ENCODE measurements at places on chromosomes 6 and 20.

GRCh38 chr6:139124887-139125672, 9.8 kb upstream of the HECA start:
- no peaks in the 10 kb centered on the region for H3K27me3 ChIP-seq
- H3K27ac ChIP-seq: no peak overlapping the region
- H3K36me3 ChIP-seq: no peaks in the 10 kb centered on the region

DNA sequence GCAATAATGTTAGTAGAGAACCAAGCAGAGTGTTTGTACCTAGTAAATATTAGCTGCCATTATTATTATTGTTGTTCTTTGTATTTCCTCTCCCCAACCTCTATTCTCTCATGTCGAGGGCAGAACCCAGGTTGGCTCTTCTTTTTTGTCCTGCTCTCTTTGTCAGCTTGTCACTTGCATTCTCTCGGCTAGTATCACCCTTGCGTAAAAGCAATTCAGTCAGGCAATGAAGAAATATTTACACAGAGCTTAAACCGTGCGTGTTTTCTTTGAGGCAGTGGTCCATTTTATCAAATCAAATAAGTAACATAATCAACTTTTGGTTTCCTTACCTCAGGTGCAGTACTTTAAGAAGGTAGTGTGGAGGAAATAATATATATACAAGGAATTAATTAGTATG, 83.9 kb downstream of the TULP4 start:
- H3K27ac ChIP-seq: no peak overlapping the region
- H3K36me3 ChIP-seq: peaks cover 4% of the 10 kb centered on the region
- H3K4me3 ChIP-seq: no peak overlapping the region
- H3K27me3 ChIP-seq: no peaks in the 10 kb centered on the region
- DNase-seq: no peak

DNA sequence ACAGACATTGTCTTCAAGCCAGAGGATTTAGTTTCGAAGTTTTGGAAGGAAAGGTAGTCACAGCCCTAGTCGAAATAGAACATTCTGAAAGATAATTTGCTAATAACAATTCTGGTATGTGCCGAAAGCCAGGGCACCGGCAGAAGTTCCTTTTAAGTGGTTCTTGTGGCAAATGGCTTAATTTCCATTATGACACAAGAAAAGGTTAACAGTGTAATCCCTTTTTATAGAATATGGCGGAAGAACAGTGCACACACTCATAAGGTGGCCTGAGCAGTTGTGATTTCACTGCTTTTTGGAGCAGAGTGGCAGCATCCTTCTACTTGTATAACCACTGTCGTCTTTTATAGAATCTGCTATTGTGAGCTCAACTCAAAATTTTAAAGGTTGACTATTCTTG, 152.4 kb downstream of the SASH1 start:
- H3K27ac ChIP-seq: no peak overlapping the region
- no peak for DNase-seq
- no peak overlapping the region for H3K4me3 ChIP-seq
- H3K36me3 ChIP-seq: no peaks in the 10 kb centered on the region
- no peaks in the 10 kb centered on the region for H3K4me1 ChIP-seq
- no peaks in the 10 kb centered on the region for H3K27me3 ChIP-seq

- peak; percentile 94 for DNase-seq
- H3K27me3 ChIP-seq: no peaks in the 10 kb centered on the region
- no peaks in the 10 kb centered on the region for H3K36me3 ChIP-seq
- H3K4me3 ChIP-seq: peak overlapping the region; percentile 57
- peaks cover 46% of the 10 kb centered on the region for H3K4me1 ChIP-seq
Observed at GRCh38 chr6:167113935-167114910, 8.7 kb upstream of the CCR6 start.

- H3K36me3 ChIP-seq: no peaks in the 10 kb centered on the region
- H3K27ac ChIP-seq: no peak overlapping the region
- no peak for DNase-seq
- no peaks in the 10 kb centered on the region for H3K27me3 ChIP-seq
- H3K4me3 ChIP-seq: no peak overlapping the region
- H3K4me1 ChIP-seq: peaks cover 11% of the 10 kb centered on the region
Observed at GRCh38 chr6:7993952-7994351, 70.2 kb downstream of the BLOC1S5 start.

DNA sequence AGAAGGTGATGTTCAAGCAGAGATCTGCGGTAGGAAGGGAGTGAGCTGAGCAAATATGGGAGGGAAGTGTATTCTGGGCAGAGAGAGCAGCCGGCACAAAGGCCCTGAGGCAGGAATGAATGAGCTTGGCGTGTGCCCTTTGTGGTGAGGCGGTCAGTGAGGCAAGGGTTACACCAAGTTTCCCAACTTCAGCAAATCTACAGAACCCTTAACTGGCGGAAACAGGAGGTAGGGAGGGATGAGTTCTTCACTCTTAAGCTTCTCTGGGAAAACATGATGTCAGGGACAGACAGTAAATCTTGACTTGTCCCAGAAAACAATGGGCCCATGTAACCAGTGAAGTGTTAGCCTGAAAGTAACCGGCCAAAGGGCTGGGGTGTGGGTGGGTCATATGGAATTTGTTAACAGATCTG, 97.1 kb upstream of the PTPN1 start:
- DNase-seq: no peak
- no peak overlapping the region for H3K4me3 ChIP-seq
- no peaks in the 10 kb centered on the region for H3K27me3 ChIP-seq
- H3K27ac ChIP-seq: no peak overlapping the region
- H3K36me3 ChIP-seq: no peaks in the 10 kb centered on the region

- H3K4me3 ChIP-seq: no peak overlapping the region
- H3K36me3 ChIP-seq: peaks cover 8% of the 10 kb centered on the region
- DNase-seq: peak; percentile 46
- H3K27me3 ChIP-seq: no peaks in the 10 kb centered on the region
- H3K4me1 ChIP-seq: peaks cover 4% of the 10 kb centered on the region
Observed at GRCh38 chr6:126063512-126064146, 77.3 kb downstream of the TRMT11 start.

- no peak overlapping the region for H3K4me3 ChIP-seq
- DNase-seq: no peak
- H3K36me3 ChIP-seq: no peaks in the 10 kb centered on the region
Observed at GRCh38 chr6:149860834-149861602, 3.1 kb downstream of the LRP11 start.

GRCh38 chr6:37182736-37183590, 13.0 kb downstream of the PIM1 start:
- H3K27me3 ChIP-seq: no peaks in the 10 kb centered on the region
- no peak overlapping the region for H3K4me3 ChIP-seq
- no peaks in the 10 kb centered on the region for H3K36me3 ChIP-seq

GRCh38 chr6:116512111-116512559, 696 bp downstream of the CALHM5 start:
- H3K36me3 ChIP-seq: no peaks in the 10 kb centered on the region
- H3K4me1 ChIP-seq: no peaks in the 10 kb centered on the region
- no peaks in the 10 kb centered on the region for H3K27me3 ChIP-seq
- no peak overlapping the region for H3K4me3 ChIP-seq
- DNase-seq: no peak

- H3K4me1 ChIP-seq: no peaks in the 10 kb centered on the region
- H3K4me3 ChIP-seq: no peak overlapping the region
- 0 out of 2 replicates have a peak, but pooled peaks cover 2% of the 10 kb centered on the region for H3K27me3 ChIP-seq
- H3K36me3 ChIP-seq: no peaks in the 10 kb centered on the region
Observed at GRCh38 chr6:73951183-73951582, 255.2 kb downstream of the CD109 start.

DNA sequence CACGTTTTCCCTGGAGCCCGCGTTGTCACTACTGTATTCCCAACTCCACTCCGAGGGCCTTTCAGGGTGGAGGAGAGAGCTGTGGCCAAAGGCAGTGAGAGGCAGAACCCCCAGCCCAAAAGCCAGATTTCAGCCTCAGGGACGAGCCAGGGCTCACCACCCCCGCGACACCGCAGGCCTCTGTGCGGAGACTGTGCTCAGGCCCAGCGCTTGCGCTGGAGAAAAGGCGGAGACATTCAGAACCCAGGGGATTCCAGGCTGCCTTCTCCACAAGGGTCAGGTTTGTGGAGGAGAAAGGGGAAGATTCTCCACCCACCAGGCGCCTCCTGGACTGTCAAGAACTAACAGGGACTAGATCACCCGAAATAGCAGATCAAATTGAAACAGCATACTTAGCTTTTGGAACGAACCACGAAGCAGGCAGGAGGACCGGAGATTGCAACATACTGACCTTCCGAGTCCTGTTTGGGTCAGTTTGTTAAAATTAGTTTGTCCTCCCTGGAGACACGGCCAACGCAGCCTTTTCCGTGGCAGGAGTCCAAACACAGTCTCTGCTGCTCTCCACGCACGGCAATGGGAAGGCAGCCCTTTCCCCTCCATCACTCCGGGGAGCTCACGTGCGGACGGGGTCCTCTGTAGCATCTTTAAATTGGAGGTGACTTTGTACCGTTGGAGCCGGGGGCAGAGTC, 14.4 kb downstream of the DLL1 start:
- peaks cover 20% of the 10 kb centered on the region for H3K4me1 ChIP-seq
- no peak overlapping the region for H3K4me3 ChIP-seq
- no peaks in the 10 kb centered on the region for H3K36me3 ChIP-seq
- no peaks in the 10 kb centered on the region for H3K27me3 ChIP-seq
- H3K27ac ChIP-seq: no peak overlapping the region

DNA sequence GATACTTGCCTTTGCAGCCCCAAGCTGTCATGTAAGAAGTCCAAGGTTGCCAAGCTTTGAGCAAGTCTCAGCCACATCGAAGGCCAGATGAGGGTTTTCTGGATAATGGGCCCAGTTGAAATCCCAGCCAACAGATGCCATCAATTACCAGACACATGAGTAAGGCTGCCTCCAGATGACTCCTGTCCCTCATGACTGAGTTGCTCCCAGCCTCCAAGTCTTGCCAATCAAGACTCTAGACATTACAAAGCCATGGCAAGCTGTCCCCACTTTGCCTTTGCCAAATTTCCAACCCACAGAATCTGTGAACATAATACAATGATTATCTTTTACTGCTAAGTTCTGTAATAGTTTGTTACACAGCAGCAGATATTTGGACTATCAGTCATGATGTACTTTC, 76.8 kb upstream of the ARMC2 start:
- H3K4me3 ChIP-seq: no peak overlapping the region
- no peaks in the 10 kb centered on the region for H3K27me3 ChIP-seq
- H3K27ac ChIP-seq: no peak overlapping the region
- H3K4me1 ChIP-seq: peaks cover 6% of the 10 kb centered on the region
- no peak for DNase-seq

DNA sequence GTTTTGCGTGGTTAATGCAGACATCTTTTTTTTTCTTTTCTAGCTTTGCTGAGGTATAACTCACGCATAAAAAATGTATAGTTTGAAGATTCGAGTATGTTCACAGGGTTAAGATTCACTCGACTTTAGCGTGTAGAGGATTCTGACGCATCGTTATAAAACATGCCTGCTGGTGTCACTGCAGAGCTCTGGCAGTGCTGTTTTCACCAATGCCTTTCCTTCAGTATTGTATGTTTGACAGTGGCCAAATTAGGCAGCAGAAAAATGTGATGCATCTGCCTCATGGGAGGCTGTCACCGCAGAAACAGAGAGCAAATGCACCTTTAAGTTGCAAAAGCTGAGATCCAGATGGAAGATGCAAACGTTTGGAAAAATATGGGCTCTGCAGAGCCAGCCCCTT, 18.0 kb upstream of the SIRPB2 start:
- DNase-seq: peak; percentile 54
- no peaks in the 10 kb centered on the region for H3K4me1 ChIP-seq
- no peak overlapping the region for H3K4me3 ChIP-seq
- no peaks in the 10 kb centered on the region for H3K27me3 ChIP-seq

GRCh38 chr6:38264605-38265004, 375.1 kb downstream of the BTBD9 start:
- H3K27me3 ChIP-seq: no peaks in the 10 kb centered on the region
- DNase-seq: no peak
- H3K4me3 ChIP-seq: no peak overlapping the region
- no peaks in the 10 kb centered on the region for H3K36me3 ChIP-seq
- H3K27ac ChIP-seq: no peak overlapping the region
- H3K4me1 ChIP-seq: no peaks in the 10 kb centered on the region

GRCh38 chr20:64082126-64082731, 2.0 kb downstream of the LKAAEAR1 start:
- H3K36me3 ChIP-seq: peaks cover 7% of the 10 kb centered on the region
- no peaks in the 10 kb centered on the region for H3K27me3 ChIP-seq
- H3K4me3 ChIP-seq: peak overlapping the region; percentile 80
- H3K27ac ChIP-seq: peak overlapping the region; percentile 92
- H3K4me1 ChIP-seq: peaks cover 38% of the 10 kb centered on the region

GRCh38 chr6:142543606-142544005, 241.8 kb downstream of the ADGRG6 start:
- no peak for DNase-seq
- no peaks in the 10 kb centered on the region for H3K36me3 ChIP-seq
- H3K4me1 ChIP-seq: no peaks in the 10 kb centered on the region
- no peak overlapping the region for H3K27ac ChIP-seq

- H3K4me3 ChIP-seq: no peak overlapping the region
- no peaks in the 10 kb centered on the region for H3K36me3 ChIP-seq
- H3K27ac ChIP-seq: no peak overlapping the region
- H3K27me3 ChIP-seq: no peaks in the 10 kb centered on the region
- DNase-seq: no peak
Observed at GRCh38 chr20:8221887-8222419, 89.9 kb downstream of the PLCB1 start.

GRCh38 chr6:168183613-168183970, 104.6 kb upstream of the FRMD1 start:
- no peak for DNase-seq
- no peaks in the 10 kb centered on the region for H3K4me1 ChIP-seq
- H3K27ac ChIP-seq: no peak overlapping the region
- no peak overlapping the region for H3K4me3 ChIP-seq

DNA sequence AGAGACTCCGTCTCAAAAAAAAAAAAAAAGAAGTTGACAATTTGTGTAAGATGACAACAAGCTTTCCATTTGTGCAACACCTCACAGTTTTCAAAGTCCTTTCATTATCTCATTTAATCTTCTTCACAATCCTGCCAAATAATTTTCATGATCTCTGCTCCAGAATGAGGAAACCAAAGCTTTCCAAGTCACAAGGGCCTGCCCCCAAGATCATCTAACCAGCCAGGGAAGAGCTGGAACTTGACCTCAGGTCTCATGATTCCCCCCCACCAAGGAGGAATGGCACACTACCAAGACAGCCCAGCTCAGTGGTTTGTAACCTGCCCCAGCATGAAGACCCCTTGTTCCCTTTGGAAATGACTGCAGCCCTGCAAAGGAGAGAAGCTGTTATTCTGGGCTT, 74.0 kb upstream of the PIM1 start:
- no peaks in the 10 kb centered on the region for H3K27me3 ChIP-seq
- no peak for DNase-seq
- no peak overlapping the region for H3K4me3 ChIP-seq
- H3K4me1 ChIP-seq: peaks cover under 1% of the 10 kb centered on the region
- no peak overlapping the region for H3K27ac ChIP-seq

GRCh38 chr6:157025437-157025836, 248.3 kb downstream of the ARID1B start:
- no peak for DNase-seq
- no peak overlapping the region for H3K4me3 ChIP-seq
- H3K4me1 ChIP-seq: peaks cover 26% of the 10 kb centered on the region
- H3K27me3 ChIP-seq: no peaks in the 10 kb centered on the region

GRCh38 chr6:96227135-96227534, 211.4 kb downstream of the FUT9 start:
- no peaks in the 10 kb centered on the region for H3K36me3 ChIP-seq
- H3K27ac ChIP-seq: no peak overlapping the region
- H3K27me3 ChIP-seq: no peaks in the 10 kb centered on the region
- DNase-seq: no peak
- no peaks in the 10 kb centered on the region for H3K4me1 ChIP-seq

Measured in Karpas-422 (cell line).